Skin of body (tissue), 3 donors: ENCODE measurements at places on chromosomes 7 and 10.
A peak's percentile ranks its signal among the peaks of the same experiment; 100 is the strongest.

- no peak for DNase-seq
Observed at GRCh38 chr7:89826121-89826520, 328.1 kb upstream of the STEAP1 start.

DNA sequence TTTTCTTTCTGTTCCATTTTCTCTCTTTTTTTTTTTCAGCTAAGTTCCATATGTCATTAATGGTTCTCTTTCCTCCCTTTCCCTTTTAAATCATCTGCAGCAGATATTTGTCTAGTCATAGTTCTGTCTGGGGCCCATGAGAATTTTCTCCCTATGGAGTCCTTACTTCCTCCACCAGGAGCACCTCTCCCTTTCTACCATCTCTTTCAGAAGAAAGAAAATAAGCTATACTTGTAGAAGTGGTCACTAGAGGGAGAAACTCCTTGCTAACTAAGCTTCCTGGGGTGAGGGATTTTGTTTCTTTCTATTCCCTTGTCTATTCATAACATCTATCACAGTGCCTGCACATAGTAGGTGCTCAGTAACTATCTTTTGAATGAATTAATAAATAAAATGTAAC lies 230.2 kb upstream of the HPS1 start:
- no peak for DNase-seq

DNA sequence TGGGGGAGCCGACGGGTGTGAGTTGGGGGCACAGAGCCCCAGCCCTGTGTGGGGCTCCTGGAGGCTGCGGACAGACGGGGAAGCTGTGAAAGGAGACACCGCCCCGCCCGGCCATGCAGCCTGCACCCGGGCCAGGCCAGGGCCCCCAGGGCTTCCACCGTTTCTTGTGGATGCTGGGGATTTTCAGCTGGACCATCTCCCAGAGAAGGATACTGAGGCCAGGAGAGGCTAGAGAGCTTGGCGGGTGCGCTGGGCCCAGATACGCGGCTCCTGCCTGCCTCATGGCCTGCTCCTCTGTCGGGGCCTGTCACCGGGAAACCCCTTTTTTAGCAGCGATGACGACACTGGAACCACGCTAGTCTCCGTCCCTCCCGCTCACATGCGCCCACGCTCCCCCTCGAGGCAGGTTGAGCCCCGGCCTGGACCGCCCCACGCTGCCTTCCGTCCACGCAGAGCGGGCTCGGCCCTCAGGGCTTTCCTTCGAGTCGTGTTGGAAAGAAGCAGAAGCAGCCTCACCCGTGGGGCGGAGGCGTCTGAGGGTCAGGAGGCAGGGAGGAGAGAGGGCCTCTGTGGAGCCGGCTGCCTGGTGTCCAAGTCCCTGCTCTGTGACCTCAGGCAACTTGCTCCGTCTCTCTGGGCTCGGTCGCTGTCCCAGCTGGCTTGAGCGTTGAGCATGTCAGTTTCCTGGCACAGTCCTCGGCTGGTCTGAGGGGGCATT lies 11.7 kb downstream of the TMEM184A start:
- DNase-seq: no peak

DNA sequence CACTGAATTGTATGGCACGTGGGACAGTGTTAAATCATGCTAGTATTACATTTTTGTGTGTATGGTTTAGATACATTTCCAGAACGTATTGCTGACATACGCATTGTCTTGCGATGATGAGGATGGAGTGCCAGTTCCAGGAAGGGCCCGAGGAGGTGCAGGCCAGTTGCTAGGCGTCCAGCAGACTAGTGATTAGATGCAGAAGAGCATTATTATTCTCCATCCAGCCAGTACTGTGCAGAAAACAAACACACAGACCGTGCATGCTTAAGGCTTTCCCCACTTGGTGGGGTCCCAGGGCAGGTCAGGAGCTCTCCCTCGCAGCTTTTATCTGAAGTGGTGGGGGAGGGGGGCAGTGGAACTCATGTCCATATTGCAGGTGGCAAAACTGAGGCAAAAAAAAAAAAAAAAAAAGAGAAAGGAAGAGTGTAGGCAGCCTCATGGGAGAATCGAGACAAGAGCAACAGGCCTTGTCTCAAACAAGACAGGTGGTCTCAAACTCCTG lies 189.2 kb downstream of the CAMK1D start:
- no peak for DNase-seq

DNA sequence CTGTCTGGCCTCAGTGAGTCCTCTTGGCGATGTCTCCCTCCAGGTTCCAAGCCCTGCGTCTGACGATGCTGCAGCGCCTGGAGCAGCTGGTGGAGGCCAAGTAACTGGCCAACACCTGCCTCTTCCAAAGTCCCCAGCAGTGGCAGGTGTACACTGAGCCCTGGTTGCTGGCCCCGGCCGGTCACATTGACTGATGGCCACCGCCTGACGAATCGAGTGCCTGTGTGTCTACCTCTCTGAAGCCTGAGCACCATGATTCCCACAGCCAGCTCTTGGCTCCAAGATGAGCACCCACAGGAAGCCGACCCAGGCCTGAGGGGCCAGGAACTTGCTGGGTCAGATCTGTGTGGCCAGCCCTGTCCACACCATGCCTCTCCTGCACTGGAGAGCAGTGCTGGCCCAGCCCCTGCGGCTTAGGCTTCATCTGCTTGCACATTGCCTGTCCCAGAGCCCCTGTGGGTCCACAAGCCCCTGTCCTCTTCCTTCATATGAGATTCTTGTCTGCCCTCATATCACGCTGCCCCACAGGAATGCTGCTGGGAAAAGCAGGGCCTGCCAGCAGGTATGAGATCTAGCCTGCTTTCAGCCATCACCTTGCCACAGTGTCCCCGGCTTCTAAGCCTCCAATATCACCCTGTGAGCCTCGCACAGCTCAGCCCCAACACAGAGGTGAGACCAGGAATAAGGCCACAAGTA lies 7.3 kb upstream of the ZNF22 start:
- DNase-seq: no peak

- no peak for DNase-seq
Observed at GRCh38 chr7:138223402-138223879, 147.2 kb downstream of the AKR1D1 start.

DNA sequence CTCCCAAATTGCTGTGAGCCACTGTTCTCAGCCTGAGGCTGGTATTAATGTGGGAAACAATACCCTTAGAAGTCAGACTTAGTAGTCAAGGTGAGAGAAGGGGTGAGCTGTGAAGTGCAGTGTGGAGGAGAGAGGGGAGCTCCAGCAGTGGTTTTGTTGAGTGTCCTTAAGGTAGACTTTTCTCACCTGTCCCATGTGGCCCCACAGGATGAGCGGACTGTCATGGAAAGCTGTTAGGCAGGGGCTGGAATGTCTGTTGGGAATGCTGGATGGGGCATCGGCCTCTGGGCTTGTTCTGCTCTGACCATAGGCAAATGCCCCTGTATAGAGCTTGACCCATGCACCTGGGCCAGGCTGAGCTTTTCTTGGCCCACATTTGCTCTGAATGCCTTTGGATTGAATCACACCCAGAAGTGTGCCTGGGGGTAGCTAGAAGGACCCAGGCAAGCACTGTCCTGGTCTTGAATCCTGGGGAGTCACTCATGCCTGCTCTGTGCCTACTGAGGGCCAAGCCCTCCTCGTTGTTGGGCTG lies 36.3 kb upstream of the SH2D4B start:
- no peak for DNase-seq

- no peak for DNase-seq
Observed at GRCh38 chr7:96388166-96388565, 66.3 kb upstream of the SLC25A13 start.

- DNase-seq: no peak
Observed at GRCh38 chr7:71329030-71329660, 197.2 kb downstream of the GALNT17 start.

- DNase-seq: peak; percentile 89
Observed at GRCh38 chr7:47520406-47520805, 61.5 kb downstream of the TNS3 start.

DNA sequence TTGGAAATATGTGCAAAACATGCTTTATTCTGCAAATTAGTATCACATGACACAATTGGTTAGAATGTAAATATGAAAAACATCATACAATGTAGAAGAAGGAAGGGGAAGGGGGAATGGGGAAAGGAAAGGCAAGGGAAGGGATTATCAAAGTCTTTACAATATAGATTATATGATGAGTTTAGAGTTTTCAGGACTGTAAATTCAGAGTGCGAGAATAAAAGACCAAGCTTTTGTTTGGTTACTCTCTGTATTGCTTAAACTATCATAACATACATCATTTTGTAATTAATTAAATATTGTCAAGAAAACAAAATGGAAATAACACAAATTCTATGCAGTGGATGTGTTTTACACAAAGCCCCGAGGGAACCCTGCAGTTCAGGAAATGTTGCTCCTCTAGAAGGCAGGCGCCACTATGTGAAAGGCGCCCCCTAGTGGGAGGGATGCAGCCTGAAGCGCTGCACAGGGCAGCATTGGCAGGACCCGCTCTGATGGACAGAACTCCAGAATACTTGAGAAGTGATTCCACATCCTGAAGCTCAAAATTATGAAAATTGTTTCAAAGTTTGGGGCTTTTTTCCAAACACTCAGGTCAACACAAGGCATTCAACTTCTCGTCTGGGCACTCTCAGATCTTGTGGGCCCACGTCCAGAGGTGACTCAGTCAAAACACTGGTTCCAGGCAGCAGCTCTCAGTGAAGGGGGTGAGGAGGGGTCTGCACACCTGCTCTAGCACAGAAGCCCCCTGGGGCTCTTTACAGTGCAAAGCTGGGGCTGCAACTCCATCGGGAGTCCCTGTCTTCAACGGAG lies 31.6 kb upstream of the TMEM254 start:
- no peak for DNase-seq

GRCh38 chr7:16670021-16670420 lies 24.0 kb downstream of the BZW2 start:
- no peak for DNase-seq

GRCh38 chr7:127382301-127383085 lies 10.0 kb downstream of the ZNF800 start:
- DNase-seq: no peak

DNA sequence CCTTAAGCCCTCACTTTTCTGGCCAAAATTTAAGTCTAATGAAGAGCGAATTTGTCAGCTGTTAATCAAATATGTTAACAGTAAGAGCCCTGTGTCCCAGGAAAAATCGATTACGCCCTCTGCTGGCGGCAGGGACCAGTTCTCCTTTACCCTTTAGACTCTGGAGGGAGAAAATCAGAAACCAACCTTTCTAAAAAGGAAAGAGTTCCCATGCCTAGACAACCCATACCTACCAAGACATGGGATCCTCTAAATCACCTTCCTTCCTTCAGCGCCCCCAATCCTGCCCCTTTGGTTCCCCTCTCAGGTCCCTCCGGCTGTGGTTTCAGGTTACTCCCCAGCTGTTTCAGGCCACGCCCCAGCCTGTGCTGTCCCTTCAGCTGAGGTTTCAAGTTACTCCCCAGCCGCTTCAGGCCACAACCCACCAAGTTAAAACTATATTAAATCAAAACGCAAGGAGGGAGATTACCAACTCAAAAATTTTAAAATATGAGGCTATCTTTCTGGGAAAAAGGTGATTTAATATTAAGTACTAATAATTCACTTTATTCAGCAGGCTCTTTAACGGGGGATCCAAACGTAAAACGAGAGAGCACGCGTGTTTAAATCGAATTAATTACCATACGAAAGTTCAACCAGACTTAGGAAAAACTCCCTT lies 1.4 kb upstream of the AKR1B15 start:
- DNase-seq: peak; percentile 87

- no peak for DNase-seq
Observed at GRCh38 chr7:27129729-27130539, 623 bp downstream of the HOXA4 start.

DNA sequence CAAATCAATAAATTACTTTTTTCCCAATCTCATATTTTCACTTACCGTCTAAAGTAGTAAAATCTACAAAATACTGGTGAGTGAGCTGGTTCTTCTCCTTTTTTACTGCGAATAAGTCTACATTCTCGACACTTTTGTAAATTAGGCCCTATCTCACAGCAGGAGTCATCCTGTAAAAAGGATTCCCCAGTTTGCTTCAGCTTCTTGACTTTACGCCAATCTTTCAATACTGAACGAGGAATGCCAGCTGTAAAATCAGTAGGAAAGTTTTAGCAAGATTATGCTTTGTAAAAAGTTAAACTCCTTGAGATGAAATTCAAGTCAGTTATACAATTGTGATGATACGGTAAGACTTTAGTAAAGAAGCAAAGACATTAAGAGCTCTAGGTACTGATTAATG lies 67.3 kb downstream of the NRBF2 start:
- DNase-seq: no peak

DNA sequence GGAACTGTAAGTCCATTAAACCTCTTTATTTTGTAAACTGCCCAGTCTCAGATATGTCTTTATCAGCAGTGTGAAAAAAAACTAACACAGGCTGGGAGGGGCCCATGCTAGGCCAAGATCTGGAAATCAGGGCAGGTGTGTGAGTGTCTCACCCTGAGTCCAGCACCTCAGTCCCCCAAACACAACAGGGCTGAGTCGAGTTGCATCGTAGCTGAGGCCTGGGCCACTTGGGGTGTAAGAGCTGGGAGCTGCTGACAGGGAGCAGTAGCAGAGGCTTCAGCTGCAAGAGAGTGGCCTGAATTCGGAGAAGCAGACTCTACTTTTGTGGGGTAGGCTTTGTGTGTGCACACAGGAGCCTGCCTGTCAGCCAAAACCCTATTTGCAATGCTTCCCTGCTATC lies 553.1 kb downstream of the PTPRN2 start:
- no peak for DNase-seq

DNA sequence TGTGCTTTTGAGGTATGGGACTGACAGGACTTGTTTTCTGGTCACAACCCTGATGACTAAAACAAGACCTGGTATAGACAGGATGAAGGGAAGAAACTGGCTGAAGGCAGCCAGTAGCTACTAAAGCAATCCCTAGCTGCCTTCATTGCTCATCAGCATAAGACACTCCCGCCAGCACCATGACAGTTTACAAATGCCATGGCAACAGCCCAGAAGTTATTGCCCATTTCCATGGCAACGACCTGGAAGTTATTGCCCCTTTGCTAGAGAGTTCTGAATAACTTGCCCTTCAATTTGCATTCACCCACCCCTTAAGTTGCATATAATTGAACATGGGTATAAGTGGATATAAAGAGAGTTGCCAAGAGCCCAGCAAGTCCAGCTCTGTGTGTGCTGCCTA lies 169.6 kb upstream of the FAM171A1 start:
- no peak for DNase-seq

DNA sequence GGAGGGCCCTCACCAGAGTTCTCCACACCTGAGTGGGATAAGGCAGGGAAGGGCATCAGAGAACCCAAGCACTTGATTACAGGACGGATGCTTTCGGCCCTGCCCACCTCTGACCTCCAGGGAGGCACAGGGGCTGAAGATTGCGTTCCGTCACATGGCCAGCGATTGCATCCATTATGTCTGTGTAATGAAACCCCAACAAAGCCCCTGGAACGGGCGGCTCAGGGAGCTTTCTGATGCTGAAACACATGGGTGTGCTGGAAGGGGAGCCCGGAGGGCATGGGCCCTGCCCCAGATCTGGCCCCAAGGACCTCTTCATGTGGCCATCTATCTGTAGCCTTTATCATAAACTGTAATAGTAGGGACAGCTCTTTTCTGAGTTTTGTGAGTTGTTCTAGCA lies 117.2 kb downstream of the PTPN20 start:
- no peak for DNase-seq

DNA sequence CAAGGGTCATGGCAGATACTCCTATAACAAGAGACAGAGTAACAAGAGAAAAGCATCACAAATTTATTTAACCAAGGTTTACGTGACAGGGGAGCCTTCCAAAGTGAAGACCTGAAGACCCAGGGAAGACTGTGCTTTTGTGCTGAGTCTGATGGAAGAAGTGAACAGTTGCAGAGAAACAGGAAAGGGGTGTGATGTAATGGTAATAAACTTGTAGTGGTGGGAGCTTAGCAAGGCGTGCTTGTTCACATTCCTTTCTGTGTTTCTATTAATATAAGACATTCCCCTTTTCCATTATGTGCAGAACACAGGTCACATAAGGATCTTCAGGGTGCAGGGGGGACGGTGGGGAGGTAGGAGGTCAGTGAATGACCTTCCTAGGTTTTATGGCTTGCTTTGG lies 25.5 kb upstream of the C10orf67 start:
- DNase-seq: peak; percentile 7
